Activated CD8-positive, alpha-beta T cell treated with anti-CD3 and anti-CD28 coated beads, Interleukin-2, amount 10 ng/mL, durations not matched to agents 7 days and 5 days (primary cell): ENCODE measurements at places on chromosomes 11 and 22. TPM values are rescaled to one million over a fixed set of nuclear protein-coding genes. Genes with fewer than 3 reads are reported as not detected.

SPON1 gene
- total RNA-seq: 0.42 TPM

IFTAP gene
- 0.90 TPM for total RNA-seq

- peaks cover 63% of the 10 kb centered on the region for H3K4me1 ChIP-seq
- peaks cover 8% of the 10 kb centered on the region for H3K36me3 ChIP-seq
- H3K4me3 ChIP-seq: peak overlapping the region; percentile 70
- DNase-seq: peak; percentile 32
- H3K27me3 ChIP-seq: peaks cover 54% of the 10 kb centered on the region
These were observed 8.8 kb downstream of the POU2F3 start for GRCh38 chr11:120248551-120249278.

DNA sequence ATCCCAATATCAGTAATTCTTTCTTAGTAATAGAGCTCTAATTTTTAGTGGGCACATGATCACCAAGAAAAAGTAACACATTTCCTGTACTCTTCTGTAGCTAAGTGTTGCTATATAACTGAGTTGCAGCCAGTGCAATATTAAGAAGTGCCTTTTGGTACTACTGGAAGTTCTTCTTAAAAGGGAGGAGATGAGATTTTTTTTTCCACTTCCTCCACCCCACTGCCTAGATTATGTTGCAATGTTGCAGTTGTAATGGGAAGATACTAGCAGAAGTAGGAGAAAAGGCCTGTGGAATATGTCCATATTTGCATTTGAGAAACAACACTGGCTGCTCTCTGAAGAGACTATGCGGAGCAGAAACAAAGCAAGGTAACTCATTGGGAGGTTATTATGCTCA is 280.6 kb upstream of the ANO5 start:
- H3K27ac ChIP-seq: no peak overlapping the region
- H3K4me1 ChIP-seq: no peaks in the 10 kb centered on the region
- no peaks in the 10 kb centered on the region for H3K27me3 ChIP-seq
- no peaks in the 10 kb centered on the region for H3K36me3 ChIP-seq
- no peak for DNase-seq

DNA sequence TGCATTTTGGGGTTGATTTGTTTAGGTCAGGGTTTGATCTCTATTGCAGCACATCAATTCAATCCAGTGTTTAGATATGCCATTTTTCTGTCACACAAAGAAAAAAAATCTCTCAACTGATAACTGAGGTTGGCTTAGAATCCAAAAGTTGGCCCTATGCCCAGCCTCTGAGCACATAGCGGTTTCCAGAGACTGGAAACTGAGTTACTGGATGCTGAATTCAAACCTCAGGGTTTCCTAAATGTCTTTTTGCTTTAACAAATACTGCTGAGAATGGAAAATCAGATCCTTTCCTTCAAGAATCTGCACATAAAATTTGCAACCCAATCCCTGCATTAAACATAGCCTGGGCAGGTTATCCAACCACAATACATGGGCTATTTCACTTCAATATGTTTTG is 4.0 kb downstream of the P4HA3 start:
- H3K4me3 ChIP-seq: no peak overlapping the region
- H3K27me3 ChIP-seq: peaks cover 55% of the 10 kb centered on the region
- no peaks in the 10 kb centered on the region for H3K36me3 ChIP-seq
- no peak overlapping the region for H3K27ac ChIP-seq

GRCh38 chr11:71548716-71549151 is 514 bp downstream of the KRTAP5-9 start:
- H3K4me3 ChIP-seq: no peak overlapping the region
- no peak overlapping the region for H3K27ac ChIP-seq
- H3K36me3 ChIP-seq: no peaks in the 10 kb centered on the region
- peaks cover 14% of the 10 kb centered on the region for H3K27me3 ChIP-seq
- H3K4me1 ChIP-seq: peaks cover 3% of the 10 kb centered on the region
- no peak for DNase-seq
